A673 (cell line): ENCODE measurements at places on chromosomes 4 and X. TPM values are rescaled to one million over a fixed set of nuclear protein-coding genes. Genes with fewer than 3 reads are reported as not detected.

The GAB3 gene
- total RNA-seq: 0.09 and 0.31 TPM in 2 replicates

The NALF2 gene
- total RNA-seq: 2.0 and 2.3 TPM in 2 replicates

- H3K36me3 ChIP-seq: no peaks in the 10 kb centered on the region
- no peak overlapping the region for H3K4me3 ChIP-seq
- no peak for DNase-seq
- no peaks in the 10 kb centered on the region for H3K4me1 ChIP-seq
- H3K27me3 ChIP-seq: no peaks in the 10 kb centered on the region
Measured at GRCh38 chr4:36180206-36180605, 64.1 kb downstream of the ARAP2 start.

DNA sequence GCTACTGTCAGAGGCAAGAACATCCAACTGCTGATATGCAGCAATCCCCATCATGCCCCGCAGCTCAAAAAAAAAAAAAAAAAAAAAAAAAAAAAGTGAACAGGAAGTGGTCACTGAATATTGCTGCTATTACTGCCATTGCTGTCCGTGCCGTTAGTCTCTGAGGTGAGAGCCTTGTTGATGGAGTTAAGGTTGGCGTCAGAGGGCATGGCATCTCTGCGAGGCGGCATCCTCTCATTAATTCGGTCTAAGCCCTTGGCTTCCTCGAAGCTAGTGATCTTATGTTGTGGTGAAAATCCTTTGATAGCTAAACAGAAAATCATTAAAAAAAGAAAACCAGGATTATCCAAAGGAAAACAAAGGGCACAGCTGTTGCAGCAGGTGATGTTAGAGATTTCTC, 321.6 kb downstream of the PPP3CA start:
- H3K36me3 ChIP-seq: peaks cover 7% of the 10 kb centered on the region
- no peak for DNase-seq
- H3K27me3 ChIP-seq: no peaks in the 10 kb centered on the region
- H3K27ac ChIP-seq: no peak overlapping the region
- no peak overlapping the region for H3K4me3 ChIP-seq

DNA sequence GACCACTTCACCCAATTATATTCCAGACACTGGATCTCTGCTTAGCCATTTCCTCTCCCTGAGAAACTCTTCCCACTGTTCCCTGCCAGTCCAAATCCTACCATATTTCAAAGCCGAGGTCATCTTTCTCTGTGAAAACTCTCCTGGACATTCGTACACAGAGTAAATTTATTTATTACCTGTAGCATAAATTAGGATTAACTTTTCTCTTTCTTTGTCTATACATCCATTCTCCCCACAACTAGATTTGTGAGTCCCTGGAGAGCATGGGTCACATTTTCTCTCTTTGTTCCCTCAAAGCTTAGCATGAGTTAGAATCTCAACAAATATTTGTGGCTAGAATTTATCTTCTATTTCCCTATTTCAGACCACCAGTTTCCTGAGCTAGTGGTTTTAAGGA, 27.8 kb upstream of the SMIM10 start:
- no peak overlapping the region for H3K27ac ChIP-seq
- H3K4me3 ChIP-seq: no peak overlapping the region
- peak; percentile 7 for DNase-seq
- H3K4me1 ChIP-seq: no peaks in the 10 kb centered on the region

The RAB39B gene
- 0.43 and 0.81 TPM in 2 replicates for total RNA-seq

GRCh38 chr4:37455301-37456131, 211.0 kb downstream of the NWD2 start:
- H3K36me3 ChIP-seq: no peaks in the 10 kb centered on the region
- no peak overlapping the region for H3K4me3 ChIP-seq
- H3K27ac ChIP-seq: no peak overlapping the region

The NUDT11 gene
- 44.6 and 52.4 TPM in 2 replicates for total RNA-seq

The PNMA6F gene
- not detected in 2 replicates for total RNA-seq

DNA sequence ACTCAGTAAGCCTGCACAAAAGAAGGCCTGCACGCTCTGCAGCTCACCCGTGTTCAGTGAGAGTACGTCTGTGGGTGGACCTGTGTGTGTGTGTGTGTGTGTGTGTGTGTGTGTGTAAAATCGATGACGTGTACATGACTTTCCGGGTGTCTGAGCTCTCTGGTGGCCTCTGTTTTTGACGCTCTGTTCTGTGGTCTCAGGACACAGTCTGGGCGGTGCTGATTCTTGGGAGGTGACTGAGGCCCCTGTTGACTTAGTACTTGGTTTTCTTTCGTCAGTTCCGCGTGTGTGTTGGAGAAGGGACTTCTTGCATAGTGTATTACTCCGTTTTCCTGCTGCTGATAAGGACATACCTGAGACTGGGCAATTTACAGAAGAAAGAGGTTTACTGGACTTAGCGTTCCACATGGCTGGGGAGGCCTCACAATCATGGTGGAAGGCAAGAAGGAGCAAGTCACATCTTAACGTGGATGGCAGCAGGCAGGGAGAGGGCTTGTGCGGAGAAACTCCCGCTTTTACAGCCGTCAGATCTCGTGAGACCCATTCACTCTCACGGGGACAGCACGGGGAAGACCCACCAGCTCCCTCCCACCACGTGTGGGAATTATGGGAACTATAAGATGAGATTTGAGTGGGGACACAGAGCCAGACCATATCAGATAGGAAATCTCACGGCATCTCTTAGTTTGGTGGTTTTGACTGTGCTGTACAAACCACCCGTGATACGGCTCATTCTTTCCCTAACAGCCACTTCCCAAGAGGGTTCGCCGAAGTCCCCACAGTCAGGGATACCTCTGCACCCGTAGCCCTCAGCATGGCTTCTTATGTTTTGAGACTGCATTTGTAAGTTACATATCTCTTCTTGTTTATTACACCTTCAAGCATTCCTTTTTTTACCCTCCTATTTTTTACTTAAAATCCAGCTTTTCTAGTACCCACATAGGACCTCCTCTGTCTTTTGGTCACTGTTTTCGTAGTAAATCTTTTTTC, 24.5 kb downstream of the UVSSA start:
- no peak overlapping the region for H3K4me3 ChIP-seq
- no peaks in the 10 kb centered on the region for H3K4me1 ChIP-seq
- DNase-seq: no peak
- no peaks in the 10 kb centered on the region for H3K27me3 ChIP-seq
- no peaks in the 10 kb centered on the region for H3K36me3 ChIP-seq

The STARD8 gene
- total RNA-seq: 0.11 and 0.26 TPM in 2 replicates

DNA sequence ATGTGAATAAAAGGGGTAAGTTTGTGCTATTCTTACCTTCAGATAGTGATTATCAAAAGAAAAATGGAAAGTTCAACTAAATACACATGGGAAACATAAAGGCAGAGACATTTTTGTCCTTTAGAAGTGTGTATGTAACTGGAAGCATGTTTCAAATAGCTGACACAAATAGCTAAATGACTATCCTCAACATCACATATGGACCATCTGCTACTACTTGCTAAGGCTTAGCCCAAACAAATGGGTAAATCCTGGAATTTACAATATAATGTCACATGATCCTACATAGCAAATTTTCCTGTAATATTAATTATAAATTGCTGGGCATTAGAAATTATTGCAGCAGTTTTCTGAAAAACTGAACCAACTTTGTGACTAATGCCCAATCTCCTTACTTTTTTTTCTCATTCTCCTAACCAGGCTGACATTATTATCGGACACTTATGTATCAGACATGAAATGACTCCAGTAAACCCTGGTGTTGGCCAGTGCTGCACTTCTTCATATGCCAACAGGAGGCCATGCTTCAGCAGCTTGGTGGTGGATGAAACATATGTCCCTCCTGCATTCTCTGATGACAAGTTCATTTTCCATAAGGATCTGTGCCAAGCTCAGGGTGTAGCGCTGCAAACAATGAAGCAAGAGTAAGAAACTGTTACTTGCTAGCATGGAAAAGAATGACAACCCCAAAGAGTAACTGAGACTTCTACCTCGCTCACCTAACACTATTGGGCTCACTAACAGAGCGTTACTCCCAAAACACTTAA, 16.1 kb downstream of the AFP start:
- peaks cover 14% of the 10 kb centered on the region for H3K4me1 ChIP-seq
- no peak for DNase-seq
- H3K27ac ChIP-seq: no peak overlapping the region
- no peak overlapping the region for H3K4me3 ChIP-seq
- H3K36me3 ChIP-seq: no peaks in the 10 kb centered on the region
- H3K27me3 ChIP-seq: no peaks in the 10 kb centered on the region

DNA sequence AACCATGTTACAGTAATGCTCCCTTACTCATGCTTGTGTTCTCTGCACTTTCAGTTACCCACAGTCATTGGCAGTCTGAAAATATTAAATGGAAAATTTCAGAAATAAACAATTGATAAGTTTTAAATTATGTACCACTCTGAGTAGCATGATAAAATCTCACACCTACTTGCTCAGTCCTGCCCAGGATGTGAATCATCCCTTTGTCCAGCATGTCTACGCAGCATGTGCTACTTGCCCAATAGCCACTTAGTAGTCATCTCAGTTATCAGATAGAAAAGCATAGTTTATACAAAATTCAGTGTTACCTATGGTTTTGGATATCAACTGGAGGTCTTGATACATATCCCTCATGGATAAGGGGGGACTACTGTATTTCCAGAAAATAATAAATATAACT, 577.1 kb downstream of the GALNTL6 start:
- no peak for DNase-seq
- no peak overlapping the region for H3K4me3 ChIP-seq
- no peaks in the 10 kb centered on the region for H3K36me3 ChIP-seq
- H3K27me3 ChIP-seq: no peaks in the 10 kb centered on the region

The TEX11 gene
- total RNA-seq: not detected in 2 replicates

GRCh38 chr4:75637176-75637575, 6.8 kb upstream of the CDKL2 start:
- DNase-seq: no peak
- no peaks in the 10 kb centered on the region for H3K27me3 ChIP-seq
- H3K36me3 ChIP-seq: no peaks in the 10 kb centered on the region
- no peak overlapping the region for H3K27ac ChIP-seq
- H3K4me1 ChIP-seq: no peaks in the 10 kb centered on the region

GRCh38 chrX:80432863-80433262, 12.6 kb downstream of the TENT5D start:
- no peaks in the 10 kb centered on the region for H3K27me3 ChIP-seq
- H3K4me1 ChIP-seq: no peaks in the 10 kb centered on the region
- no peak for DNase-seq
- no peaks in the 10 kb centered on the region for H3K36me3 ChIP-seq
- no peak overlapping the region for H3K4me3 ChIP-seq
- H3K27ac ChIP-seq: no peak overlapping the region

- H3K27me3 ChIP-seq: peaks cover 12% of the 10 kb centered on the region
- DNase-seq: no peak
- no peak overlapping the region for H3K27ac ChIP-seq
- no peak overlapping the region for H3K4me3 ChIP-seq
- H3K4me1 ChIP-seq: no peaks in the 10 kb centered on the region
Measured at GRCh38 chr4:155506745-155507144, 130.0 kb upstream of the MAP9 start.

- no peaks in the 10 kb centered on the region for H3K4me1 ChIP-seq
- peak; percentile 20 for DNase-seq
- H3K4me3 ChIP-seq: no peak overlapping the region
- no peak overlapping the region for H3K27ac ChIP-seq
Measured at GRCh38 chrX:9724711-9725110, 40.9 kb downstream of the GPR143 start.

The RHOXF2 gene
- total RNA-seq: not detected in 2 replicates

- no peaks in the 10 kb centered on the region for H3K4me1 ChIP-seq
- H3K27me3 ChIP-seq: no peaks in the 10 kb centered on the region
- no peak overlapping the region for H3K27ac ChIP-seq
- H3K4me3 ChIP-seq: no peak overlapping the region
- no peak for DNase-seq
Measured at GRCh38 chrX:9845578-9845952, 59.3 kb downstream of the SHROOM2 start.

The DCLK2 gene
- 4.9 and 6.7 TPM in 2 replicates for total RNA-seq

The NAP1L3 gene
- total RNA-seq: 0.17 TPM in 1 of 2 replicates, not detected in the other

The DMRTC1 gene
- not detected in 2 replicates for total RNA-seq

GRCh38 chr4:86938771-86939520, 4.1 kb downstream of the AFF1 start:
- H3K36me3 ChIP-seq: no peaks in the 10 kb centered on the region
- H3K27ac ChIP-seq: no peak overlapping the region
- no peak overlapping the region for H3K4me3 ChIP-seq
- DNase-seq: no peak
- H3K27me3 ChIP-seq: no peaks in the 10 kb centered on the region

GRCh38 chrX:68833855-68834331, 5.1 kb downstream of the EFNB1 start:
- H3K4me1 ChIP-seq: peaks cover 17% of the 10 kb centered on the region
- H3K4me3 ChIP-seq: peak overlapping the region; percentile 82
- H3K36me3 ChIP-seq: peaks cover 40% of the 10 kb centered on the region
- H3K27me3 ChIP-seq: no peaks in the 10 kb centered on the region
- no peak for DNase-seq
- H3K27ac ChIP-seq: no peak overlapping the region

GRCh38 chr4:24032371-24032989, 142.6 kb upstream of the PPARGC1A start:
- DNase-seq: no peak
- no peak overlapping the region for H3K4me3 ChIP-seq
- no peaks in the 10 kb centered on the region for H3K36me3 ChIP-seq

DNA sequence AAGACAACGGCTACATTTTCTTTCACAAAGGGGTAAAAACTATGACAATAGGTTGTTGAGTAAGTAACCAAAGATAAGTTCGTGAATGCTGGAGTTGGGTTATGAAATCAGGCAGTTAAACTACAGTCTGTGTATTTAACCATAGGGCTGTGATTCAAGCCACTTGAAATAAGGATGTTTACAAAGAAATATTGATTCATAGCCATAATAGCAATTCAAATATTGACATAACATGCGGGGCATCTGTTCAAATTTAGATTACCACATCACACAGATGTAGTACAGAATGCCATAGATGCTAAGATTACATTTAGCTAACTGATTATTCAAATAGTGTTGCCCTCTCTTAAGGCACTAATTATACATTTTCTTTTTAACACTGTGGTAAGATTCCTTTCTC, 364.1 kb downstream of the FSTL5 start:
- H3K4me3 ChIP-seq: no peak overlapping the region
- no peaks in the 10 kb centered on the region for H3K4me1 ChIP-seq
- no peak overlapping the region for H3K27ac ChIP-seq
- H3K36me3 ChIP-seq: no peaks in the 10 kb centered on the region

- no peaks in the 10 kb centered on the region for H3K36me3 ChIP-seq
- no peak overlapping the region for H3K4me3 ChIP-seq
- DNase-seq: no peak
Measured at GRCh38 chr4:155590796-155591585, 75.7 kb upstream of the GUCY1A1 start.

- no peaks in the 10 kb centered on the region for H3K4me1 ChIP-seq
- no peak overlapping the region for H3K4me3 ChIP-seq
- H3K27me3 ChIP-seq: no peaks in the 10 kb centered on the region
- no peak overlapping the region for H3K27ac ChIP-seq
Measured at GRCh38 chr4:96120206-96120605, 280.3 kb downstream of the PDHA2 start.
